ENCODE measurements at places on chromosomes 1 and 21.

DNA sequence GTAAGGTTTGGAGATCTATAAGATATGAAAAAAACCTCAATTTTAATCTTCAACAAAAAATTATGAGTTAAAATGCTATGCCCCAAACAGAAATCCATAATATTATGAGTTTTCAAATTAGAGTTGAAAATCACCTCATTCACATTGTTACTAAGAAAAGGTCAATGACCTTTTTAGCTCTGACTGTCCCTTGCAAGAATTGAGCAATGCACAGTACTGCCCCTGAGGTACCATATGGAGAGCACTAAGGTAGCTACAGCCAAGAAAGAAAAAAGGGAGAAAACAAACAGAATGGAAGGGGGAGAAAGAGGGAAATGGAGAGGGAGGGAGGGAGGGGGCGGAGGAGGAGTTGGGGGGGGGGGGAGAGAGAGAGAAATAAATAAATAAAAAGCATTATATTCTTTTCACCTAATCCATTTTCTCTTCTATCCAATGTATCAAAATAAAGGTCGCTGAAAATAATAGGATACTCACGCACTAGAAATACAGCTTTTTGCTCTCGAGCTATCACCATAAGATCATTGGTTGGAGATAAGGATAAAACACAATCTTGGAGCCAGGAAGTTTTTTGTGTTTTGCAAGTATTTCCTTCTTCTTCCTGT is 58.8 kb downstream of the RAB3GAP2 start:
- no peak for DNase-seq

- DNase-seq, result peak; percentile 9
These were observed 4.5 kb downstream of the GUCA2B start for GRCh38 chr1:42157667-42158066.

DNA sequence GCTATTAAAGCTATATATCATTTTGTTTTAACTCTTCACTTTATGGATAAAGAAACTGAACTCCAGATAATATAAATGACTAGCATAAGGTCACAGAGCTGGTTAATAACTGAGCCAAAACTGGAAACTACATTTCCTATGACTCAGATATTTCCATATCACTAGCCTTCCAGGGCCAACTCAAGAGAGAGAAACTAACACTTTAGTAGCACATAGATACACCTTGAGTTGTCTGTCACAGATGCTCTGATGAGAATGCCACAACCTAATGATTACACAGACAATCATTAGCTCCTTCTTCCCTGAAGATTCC is 40.7 kb downstream of the NME7 start:
- peak; percentile 83 for DNase-seq

GRCh38 chr1:94045465-94046056 is 75.4 kb downstream of the ABCA4 start:
- DNase-seq, result peak; percentile 16

GRCh38 chr1:26530410-26530894 is 891 bp downstream of the RPS6KA1 start:
- no peak for DNase-seq
